ENCODE measurements at places on chromosomes 16 and 17. TPM values are rescaled to one million over a fixed set of nuclear protein-coding genes. Genes with fewer than 3 reads are reported as not detected.

Gene HELZ
- total RNA-seq, result 71.7 TPM

Gene LGALS9B
- total RNA-seq, result not detected

Gene TSPOAP1
- 21.9 TPM for total RNA-seq

DNA sequence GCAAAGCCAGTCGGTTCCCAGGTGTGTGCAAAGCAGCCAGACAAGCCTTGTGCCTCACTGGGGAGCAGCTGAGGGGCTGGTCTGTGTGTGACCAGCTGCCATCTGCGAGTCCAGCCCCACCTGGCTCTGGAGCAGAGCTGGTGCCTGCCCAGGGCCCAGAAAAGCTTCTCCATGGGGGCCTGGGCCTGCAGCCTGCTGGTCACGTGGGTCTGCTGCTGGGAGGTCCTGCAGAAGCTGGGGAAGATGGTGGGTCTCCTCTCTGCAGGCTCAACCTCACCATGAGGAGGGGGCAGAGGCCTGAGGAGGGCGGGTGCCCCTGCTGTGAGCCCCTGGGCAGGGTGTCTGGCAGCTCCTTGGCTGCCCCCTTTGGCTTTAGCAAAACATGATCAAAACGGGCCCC is 71.9 kb downstream of the ENGASE start:
- no peak overlapping the region for H3K4me3 ChIP-seq
- no peak overlapping the region for H3K27ac ChIP-seq
- H3K4me1 ChIP-seq, result no peaks in the 10 kb centered on the region
- no peak for DNase-seq
- no peaks in the 10 kb centered on the region for H3K36me3 ChIP-seq

DNA sequence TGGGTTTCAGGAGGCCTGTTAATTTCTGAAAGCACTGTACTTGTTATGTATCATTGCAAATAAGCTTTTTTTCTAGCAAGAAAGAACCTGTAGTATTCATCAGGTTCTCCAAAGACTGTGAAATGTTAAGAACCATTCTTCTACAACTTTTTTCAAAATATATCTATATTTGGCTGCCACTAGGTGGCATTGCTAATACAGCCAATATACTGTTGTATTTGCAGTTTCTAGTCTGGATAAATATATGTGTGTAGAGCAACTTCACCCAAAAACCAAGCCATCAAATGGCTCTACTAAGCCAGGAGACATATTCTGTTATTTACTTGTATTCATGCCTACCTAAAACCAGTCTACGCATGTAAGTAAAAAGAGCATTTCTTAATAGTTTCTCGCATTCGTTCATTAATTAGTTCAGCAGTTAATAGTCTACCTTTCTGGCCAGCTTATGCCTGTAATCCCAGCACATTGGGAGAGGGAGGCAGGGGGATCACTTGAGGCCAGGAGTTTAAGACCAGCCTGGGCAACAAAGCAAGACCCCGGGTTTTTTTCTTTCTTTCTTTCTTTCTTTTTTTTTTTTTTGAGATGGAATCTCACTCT is 39.5 kb downstream of the VMP1 start:
- H3K27ac ChIP-seq, result no peak overlapping the region
- H3K4me1 ChIP-seq, result peaks cover 13% of the 10 kb centered on the region
- peaks cover 22% of the 10 kb centered on the region for H3K36me3 ChIP-seq
- no peak for DNase-seq
- H3K27me3 ChIP-seq, result no peaks in the 10 kb centered on the region

- no peaks in the 10 kb centered on the region for H3K27me3 ChIP-seq
- peaks cover 5% of the 10 kb centered on the region for H3K36me3 ChIP-seq
These were observed 16.5 kb downstream of the FCSK start for GRCh38 chr16:70470927-70471341.

All from activated T-helper 2 cell treated with anti-CD3 and anti-CD28 coated beads, Interferon-gamma antibody, Interleukin-2, Interleukin-4, amounts not matched to agents 10 μg/mL and 5 μg/mL and 100 μg/mL, durations not matched to agents 14 hours and 24 hours and 36 hours (primary cell).